ENCODE measurements at places on chromosomes 13 and 19.

DNA sequence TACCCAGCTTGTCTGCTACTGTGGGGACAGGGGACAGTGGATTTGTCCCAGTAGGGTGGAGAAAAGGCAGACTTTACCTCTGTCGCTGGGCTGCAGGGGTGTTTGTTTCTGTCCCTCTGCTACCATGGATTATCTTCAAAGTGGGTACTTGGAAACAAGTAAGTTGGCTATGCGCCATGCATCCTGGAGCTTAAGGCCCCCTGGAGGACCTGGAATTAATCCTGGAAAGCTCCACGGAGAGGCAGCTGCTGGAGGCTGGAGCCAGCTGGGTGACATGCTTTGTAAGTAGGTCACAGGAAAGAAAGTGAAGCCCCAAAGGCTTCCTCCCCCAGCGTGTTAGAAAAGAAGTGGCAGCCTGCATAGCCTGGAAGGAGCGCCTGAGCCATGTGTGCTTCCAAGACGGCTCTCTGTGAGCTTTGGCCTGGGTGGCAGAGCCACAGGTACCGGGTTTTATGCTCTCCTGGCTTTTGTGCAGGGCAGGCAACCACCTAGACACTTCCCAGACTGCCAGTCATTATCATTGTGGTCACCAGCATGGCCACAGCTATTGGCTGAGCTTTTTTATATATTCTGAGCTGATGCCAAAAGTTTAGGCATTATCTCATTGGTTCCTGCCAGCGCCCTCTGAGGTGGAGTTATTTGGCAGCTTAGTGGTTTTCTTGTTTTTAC, 9.5 kb downstream of the B3GLCT start:
- no peak for DNase-seq

GRCh38 chr13:80630685-80631121, 289.8 kb upstream of the SPRY2 start:
- DNase-seq: no peak

DNA sequence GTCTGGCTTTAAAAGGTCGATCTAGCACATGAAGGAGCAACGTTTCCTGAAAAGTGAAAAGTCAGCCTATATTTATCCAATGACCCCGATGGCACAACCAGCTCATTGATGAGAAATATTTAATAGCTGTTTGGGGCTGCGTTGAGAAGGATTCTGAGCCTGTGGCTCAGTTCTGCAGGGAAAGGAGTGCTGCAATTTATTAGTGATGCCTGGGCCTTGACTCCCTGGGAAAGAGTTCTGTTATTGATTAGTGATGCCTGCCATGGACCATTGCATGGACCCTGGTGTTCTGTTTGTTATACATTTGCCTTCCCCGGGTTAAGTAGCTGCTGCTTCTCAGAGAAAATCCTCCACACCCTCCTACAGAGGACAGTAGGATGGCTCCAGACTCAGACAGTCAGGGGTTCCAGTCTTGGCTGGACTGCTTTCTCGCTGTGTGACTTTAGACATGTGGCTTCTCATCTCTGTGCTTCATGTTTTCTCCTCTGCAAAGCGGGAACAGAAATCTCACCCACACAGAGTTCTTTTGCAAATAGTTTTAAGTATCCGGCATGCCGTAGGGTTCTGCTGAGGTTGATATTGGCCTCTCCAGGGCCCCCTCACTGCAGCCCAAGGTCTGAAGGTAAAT, 17.7 kb upstream of the PTPRS start:
- DNase-seq: no peak

GRCh38 chr13:29578300-29579085, 17.0 kb downstream of the SLC7A1 start:
- no peak for DNase-seq

DNA sequence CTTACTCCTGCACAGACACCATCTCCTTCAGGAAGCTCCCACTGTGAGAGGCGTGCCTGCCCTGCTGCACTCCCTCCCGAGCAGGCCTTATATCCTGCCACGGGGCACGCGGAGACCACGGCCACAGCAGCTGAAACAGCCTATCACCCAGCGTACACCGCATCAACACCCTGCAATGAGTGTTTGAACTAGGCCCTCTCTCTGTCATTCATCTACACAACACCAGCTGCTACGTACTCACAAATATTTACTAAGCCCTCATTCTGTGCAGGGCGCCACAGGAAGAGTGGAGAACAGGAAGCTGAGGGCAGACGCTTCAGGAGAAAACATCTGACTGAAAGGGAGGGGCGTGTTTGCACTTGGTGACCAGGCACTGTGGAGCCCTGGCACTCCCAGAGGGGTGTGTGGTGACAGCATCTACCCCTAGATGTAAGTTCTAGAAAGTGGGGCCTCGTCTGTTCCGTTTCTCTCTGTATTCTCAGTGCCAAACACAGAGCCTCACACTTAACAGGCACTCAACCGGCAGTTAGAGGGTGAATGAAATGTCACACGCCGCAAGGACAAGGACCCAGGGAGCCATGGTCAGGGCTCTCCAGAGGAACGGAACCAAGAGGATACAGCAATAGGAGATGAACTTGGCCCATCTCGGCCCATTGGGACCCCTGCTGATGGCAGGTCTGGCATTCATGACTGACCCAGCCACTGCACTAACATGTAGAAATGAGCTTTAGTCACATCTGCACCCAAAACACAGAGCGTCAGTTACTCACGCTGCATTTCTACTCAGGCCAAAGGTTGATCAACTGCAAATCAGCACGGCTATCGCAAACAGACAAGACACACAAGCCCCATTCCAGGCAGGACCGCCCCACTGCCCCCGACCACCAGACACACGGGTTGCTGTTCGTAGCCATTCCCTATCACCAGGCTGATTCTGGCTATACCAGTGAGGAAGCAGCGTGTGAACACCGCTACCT, 15.7 kb downstream of the RANBP3 start:
- no peak for DNase-seq

DNA sequence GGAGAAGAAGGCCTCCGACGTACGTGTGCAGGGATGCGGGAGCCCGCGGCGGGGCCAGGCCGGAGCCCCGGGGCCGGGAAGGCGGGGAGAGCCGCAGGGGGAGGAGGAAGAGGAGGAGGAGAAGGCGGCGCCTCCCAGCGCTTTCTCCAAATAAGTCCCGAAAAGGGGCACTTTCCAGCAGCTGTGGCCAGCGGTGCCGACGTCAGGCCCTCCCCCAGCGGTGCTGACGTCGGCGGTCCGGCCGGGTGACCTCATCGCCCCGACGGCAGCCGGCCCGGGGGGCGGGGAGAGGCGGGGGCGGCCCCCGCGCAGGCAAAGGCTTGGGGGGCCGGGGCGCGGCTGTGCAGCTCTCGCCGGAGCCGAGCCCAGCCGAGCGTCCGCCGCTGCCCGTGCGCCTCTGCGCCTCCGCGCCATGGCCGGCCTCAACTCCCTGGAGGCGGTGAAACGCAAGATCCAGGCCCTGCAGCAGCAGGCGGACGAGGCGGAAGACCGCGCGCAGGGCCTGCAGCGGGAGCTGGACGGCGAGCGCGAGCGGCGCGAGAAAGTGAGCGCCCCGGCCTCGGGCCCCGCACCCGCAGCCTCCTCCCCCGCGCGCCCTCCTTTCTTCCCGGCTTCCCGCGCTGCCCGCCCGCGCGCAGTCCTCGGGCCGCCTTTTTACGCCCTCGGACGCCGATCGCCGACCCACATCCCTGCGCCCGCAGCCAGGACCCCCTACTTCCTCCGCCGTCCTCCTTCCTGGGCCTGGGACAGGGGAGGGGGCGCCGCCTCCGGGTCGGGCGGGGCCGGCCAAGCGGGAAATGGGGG, at the start of gene TPM4:
TSS of gene TPM4 (plus strand) at position 342 of the 804 bp plus-strand sequence. CDS start at position 413, 71 bp downstream.
- peak; percentile 77 for DNase-seq

- DNase-seq: no peak
Measured at GRCh38 chr19:19752760-19753403, 20.0 kb upstream of the ZNF14 start.

- no peak for DNase-seq
Measured at GRCh38 chr13:74550039-74550438, 415.8 kb upstream of the KLF12 start.

DNA sequence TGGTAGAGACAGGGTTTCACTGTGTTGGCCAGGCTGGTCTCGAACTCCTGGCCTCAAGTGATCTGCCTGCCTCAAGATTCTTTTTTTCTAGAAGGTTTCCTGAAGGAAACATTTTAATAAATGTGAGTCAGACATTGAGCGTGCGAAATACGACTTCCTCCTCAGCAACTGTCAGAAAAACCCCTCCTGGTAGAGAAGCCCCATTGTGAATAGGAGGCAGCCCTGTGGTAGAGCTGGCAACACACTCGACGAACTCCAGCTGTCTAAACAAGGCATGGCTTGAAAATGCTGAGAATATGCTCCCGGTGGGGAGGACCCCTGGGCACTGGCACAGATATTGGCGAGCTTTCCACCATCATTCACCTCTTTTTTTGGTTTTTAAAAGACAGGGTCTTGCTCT, 9.8 kb downstream of the ZNF333 start:
- DNase-seq: no peak

DNA sequence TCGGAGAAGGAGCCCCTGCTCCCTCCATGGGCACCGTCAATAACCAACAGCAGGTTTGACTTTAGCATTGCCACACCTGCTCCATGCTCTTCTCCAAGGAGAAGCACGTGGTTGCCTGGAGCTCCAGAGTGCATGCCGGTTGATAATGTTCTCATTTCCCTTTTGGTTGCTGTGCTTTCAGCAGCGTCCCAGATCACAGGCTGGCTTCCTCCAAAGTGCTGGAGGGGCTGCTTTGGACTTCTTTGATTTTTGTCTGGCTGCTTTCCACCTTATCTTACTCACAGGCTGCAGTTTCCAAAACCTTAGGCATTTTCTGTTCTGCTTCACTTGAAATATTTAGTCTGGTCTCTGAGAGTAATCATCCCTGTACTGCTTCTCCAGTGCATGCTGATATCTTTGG, 123.8 kb upstream of the IRS2 start:
- DNase-seq: no peak

GRCh38 chr19:50477751-50478515, 1.3 kb upstream of the GARIN5A start:
- no peak for DNase-seq

GRCh38 chr13:36981156-36981743, 17.9 kb downstream of the ALG5 start:
- peak; percentile 36 for DNase-seq

DNA sequence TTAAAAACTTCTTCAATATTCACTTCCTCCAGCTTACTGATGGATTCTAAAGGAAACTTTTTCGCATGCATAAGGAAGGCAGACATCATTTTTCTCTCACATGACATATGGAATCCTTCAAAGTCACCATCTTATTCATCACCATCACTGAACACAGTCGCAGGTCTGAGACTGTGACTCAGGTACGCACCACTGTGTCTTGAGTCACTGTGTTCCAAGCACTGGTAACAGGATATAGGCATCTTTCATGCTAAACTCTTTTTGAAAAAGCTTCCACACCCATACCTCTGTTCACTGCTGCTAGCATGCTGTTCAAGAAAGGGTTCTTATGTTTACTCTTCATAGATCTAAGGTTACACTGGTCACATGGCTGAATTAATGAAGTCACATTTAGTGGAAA, 67.0 kb upstream of the SIAH3 start:
- DNase-seq: no peak

DNA sequence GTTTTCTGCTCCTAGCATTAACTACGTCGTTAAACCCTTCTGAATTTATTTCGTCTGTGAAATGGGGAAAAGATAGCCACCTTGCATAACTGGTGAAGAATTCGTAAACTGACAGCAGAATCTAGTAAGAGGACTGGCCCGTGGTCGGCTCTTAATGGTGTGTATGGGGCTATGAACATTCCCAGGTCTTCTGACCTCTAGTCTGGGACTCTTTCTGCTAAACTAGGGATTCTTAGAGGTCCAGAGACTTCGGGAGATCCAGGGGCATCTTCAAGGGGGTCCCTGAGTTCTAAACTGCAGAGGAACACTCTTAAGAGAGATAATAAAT, 231.1 kb upstream of the SERP2 start:
- DNase-seq: no peak

DNA sequence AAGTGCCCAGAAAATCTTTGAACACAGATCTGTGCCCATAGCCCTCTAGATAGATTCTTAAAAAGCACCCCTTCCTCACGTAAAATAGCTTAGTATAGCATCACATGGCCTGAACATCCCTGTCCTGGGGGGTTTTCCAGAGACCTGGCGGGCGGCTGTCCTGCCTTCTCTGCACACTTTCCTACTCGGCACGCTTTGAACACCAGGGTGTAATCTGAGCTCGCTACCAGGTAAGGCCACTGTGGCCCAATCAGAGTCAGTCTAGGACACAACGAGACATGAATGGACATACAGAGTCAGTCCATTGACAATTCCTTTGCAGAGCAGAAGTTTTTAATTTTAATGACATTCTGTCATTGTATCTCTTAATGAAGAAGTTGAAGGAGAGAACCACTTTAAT, 8.1 kb downstream of the CYP2A13 start:
- DNase-seq: no peak

GRCh38 chr13:98052412-98052811, 90.5 kb upstream of the FARP1 start:
- no peak for DNase-seq

GRCh38 chr19:42919757-42920079, 2.0 kb upstream of the PSG6 start:
- no peak for DNase-seq

DNA sequence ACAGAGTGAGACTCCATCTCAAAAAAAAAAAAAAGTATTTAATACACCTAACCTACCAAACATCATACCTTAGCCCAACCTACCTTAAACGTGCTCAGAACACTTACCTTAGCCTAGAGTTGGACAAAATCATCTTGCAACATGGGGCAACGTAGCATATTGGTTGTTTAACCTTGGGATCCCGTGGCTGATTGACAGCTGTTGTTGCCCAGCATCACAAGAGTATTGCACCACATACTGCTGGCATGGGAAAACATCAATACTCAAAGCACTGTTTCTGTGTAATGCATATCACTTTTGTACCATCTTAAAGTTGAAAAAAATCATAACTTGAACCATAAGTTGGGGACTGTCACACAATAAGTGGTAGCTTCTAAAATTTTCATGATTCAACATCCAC, 73.8 kb upstream of the MIR17HG start:
- no peak for DNase-seq

- DNase-seq: no peak
Measured at GRCh38 chr19:13033819-13034611, 38.7 kb downstream of the NFIX start.

- DNase-seq: peak; percentile 82
Measured at GRCh38 chr19:45424191-45425058, 708 bp upstream of the ERCC1 start.

- no peak for DNase-seq
Measured at GRCh38 chr19:18156268-18156667, 3.3 kb downstream of the PIK3R2 start.

DNA sequence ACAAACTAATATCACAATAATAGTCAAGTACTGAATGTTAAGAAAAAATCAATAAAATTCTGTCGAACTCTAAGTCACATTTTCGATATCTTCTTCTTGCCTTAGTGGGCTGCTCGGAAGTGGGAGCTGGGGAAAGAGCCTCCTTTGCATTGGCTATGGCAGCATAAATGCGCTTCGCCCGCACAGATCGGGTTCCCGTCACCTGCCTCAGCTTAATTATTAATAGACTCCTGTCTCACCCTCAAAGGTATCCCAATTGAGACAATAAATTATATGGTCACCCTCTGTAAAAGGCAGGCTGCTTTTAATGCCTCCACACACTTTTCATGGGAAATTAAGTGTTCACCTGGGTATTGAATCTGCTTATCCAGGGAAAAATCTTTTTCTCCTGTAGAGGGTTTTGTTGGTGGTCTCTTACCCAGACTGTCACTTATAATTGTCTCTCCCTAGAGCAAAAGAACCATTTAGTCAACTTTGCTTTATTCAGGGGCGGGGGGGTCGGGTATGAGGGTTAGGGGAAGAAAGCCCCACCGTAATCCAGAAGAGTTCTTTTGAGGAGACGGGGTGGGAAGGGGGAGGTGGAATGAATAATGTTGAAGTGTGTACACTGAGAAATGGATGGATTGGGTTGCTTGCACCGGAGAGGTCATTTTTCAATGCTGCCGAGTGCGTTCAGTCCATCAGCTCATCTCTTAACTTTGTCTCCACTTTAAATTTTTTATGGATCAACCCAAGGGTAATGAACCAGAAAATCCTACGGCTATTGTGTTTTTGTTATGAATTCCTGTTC, 682.6 kb upstream of the SGCG start:
- DNase-seq: no peak

All from amniotic stem cell (primary cell).